ENCODE measurements at places on chromosomes 2 and 18.

DNA sequence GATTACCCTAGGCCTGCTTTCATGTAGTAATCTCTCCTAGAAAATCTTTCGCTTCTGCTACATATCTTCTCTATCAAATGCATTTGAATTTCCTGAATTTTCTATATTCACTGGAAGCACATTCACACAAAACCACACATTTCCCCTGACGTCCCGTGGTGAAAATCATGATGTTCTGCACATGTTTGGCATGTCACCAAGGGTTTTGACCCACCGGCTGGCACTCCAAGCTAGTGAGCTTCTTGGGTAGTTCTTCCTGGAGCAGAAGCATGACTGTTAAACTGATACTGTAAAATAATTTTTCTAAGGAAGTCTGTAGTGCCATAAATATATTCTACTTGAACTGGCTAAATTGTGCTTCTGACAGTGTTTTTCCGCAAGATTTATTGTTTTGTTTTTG is 510.1 kb upstream of the SLC8A1 start:
- DNase-seq: no peak

DNA sequence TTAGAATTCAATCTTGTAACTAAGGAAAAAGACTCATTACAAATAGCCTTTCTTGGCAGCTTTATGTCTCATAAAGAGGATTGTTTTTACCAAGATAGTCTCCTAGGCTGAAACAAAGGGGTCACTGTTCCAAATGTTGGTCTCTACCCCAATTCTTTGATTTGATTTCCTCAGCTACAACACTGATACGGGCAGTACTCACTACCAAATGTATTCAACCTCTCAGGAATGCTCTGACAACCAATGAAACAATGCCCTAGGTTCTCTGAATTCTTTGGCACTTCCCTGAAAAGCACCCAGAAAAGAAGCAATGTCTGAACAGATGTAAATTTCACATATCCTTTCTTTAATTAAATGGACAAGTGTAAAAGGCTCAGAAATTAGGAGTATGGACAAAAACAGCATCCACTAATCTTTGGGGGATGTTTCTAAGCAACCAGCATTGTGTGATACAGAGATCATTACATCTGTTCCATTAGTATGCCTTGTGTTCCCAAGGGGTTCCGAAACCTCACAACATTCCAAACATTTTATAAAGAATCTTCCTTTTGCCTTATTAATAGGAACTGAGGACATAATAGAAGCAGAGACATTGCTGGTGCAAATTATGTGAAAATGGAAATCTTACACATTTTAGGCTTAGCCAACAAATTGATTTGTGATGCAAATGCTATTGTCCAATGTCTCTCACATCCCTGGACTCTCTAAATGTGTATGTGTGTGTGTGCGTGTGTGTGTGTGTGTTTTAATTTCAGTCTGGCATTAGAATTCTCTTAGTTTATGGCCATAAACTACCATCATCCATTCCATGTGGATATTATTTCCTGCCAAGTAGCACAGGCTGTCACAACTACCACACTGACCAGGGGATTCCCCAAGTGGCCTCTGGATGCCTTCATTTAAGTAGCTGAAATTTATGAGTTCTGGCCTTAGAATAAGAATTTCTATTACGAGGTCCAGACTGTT is 276.0 kb downstream of the MTX2 start:
- DNase-seq: no peak

- no peak for DNase-seq
These were observed 52.9 kb upstream of the NCOA1 start for GRCh38 chr2:24438106-24438505.

GRCh38 chr2:63827749-63828148 is 13.9 kb upstream of the UGP2 start:
- no peak for DNase-seq

DNA sequence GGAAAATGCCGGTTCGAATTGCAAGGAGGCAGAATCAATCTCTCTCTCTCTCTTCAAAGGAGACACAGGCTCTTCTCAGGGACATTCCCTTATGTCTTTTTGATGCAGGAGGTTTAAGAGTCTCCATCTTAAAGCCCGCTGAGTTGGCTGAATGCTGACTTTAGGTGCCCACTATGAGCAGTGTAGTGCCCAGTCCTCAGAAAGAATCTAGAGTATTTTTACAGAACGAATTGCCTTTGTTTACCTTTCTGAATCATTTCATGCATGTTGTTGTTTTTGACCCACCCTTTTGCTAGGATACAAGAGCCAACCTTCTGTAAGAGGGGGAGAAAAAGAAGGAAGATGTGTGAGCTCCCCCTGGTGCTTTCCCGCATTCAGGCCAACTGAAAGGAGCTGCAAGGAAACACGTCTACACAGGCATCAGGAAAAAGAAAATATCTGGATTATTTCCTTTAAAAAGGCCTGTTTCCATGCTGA is 193.5 kb upstream of the TCF4 start:
- DNase-seq: peak; percentile 69

DNA sequence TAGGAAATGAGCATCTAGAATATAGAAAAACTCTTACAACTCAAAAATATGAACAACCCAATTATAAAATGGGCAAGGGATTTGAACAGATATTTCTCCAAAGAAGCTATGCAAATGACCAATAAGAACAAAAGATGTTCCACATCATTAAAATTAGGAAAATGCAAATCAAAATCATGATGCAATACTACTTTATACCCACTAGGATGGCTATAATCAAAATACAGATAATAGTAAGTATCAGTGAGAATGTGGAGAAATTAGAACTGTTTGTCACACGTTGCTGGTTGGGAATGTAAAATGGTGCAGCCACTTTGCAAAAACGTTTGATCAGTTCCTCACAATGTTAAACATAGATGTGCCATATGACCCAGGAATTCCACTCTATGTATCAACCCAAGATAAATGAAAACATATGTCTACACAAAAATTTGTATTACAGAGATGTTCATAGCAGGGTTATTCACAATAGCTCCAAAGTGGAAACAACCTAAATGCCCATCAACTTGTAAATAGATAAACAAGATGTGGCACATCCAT is 558.4 kb downstream of the SLC4A3 start:
- DNase-seq: no peak

- DNase-seq: no peak
These were observed 125.6 kb downstream of the NCOA1 start for GRCh38 chr2:24616616-24617015.

DNA sequence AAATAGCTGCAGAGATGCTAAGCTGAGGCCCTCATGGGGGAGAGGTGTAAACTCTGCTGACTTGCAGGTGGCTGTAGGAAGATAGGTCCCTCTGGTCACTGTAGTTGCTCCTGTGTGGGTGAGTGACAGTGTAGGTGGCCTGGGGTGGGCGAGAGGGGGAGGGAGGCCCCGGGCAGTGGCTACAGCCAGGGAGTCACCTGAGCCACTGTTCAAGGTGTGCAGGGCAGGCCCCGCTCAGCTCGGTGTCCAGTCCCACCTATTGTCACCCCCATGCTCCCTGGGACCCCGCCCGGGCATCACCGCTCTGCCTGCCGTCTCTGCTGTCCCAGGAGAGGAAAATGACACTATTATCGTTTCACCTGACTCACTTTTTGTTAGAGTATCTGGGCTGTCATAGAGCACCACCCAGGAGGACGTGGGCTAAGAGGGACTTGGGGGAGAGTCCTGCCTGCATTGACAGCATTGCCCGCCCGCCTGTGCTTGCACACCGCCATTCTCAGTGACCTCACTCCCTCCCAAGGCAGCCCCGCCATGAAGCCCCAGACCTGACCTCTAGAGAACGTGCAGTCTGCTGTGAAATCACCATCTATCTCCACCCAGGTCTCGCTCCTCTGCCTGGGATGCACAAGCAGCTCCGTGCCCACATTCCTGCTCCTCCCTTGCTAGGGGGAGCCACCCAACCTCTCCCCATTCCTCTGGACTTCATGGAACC is 29.2 kb downstream of the COPS9 start:
- no peak for DNase-seq

DNA sequence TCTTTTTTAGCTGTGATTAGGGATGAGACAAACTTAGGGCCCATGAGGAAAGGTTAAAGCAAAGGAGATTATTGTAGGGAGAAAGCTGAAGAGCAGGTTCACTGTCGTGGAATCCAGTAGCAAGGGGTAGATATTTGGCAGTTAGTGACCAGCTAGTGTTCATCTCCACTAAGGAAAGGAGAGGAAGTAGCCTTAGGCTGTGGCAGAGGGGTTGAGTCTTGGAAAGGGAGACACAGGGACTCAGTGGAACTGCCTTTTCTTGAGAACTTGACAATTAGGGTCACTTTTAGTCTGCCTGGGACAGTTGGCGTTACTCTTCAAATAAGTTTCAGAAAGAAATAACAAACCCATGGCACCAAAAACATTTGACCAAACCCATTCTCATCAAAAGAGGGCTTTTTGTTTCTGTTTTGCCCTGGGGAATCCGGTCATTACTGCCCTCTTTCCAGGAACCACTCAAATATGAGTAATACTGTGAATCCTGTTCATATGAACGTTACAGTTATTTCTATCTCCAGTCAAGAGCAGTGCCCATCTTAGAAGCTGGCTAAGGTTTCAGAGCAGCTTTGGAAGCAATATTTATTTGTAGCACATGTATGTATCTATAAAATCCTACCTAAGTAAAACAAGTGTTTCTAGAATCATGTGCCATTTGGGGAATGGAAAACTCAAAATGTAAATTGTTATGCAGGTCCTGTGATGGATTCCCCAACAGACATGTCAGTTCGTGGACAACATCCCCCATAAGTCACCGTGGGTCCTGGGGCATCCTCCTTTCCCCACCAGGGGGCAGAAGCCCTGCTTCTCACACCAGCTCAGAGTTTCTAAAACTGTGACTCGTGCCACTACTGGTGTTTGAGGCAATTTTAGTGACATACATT is 77.3 kb upstream of the PHLPP1 start:
- DNase-seq: no peak

- peak; percentile 18 for DNase-seq
These were observed 64.1 kb upstream of the ADAM23 start for GRCh38 chr2:206379266-206379665.

DNA sequence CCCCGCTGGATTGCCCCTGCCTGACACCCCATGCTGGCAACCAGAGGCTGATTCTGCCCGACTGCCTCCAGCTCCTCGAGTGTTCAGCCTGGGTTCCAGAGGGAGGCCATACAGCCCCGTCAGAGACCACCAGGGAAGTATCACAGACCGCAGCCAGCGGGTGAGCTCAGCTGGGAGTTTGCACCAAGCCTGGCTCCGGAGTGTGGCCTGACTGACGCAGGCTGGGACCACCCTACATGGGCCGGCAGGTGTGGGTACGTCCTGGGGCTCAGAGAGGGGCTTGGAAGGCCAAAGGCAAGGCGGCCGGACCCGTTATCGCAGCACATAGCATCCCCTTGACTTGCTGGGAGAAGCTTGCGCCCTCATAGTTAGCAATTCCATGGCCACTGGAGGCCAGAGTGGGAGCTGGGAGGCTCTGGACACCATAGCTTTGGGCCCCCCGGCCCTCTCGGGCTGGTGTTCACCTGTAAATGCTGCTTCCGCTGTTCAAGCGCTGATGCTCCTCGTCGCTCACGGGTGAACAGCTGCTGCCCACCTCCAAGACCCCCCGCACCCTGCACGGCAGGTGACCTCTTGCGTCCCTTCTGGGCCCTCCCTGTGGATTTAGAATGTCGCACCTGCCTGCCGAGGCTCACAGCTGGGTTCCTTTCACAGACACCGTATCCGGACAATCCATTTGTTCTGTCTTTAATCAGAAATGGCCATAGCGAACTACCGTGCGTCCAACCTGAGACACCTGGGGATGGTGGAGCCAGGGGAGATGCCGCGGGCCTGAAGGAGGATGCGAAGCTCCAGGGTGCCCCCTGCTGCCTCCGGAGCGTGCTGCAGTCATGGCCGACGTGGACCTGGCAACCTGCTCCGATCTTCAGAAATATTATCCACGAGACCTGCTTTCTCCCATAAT is 31.2 kb upstream of the SLC66A3 start:
- peak; percentile 91 for DNase-seq

- peak; percentile 59 for DNase-seq
These were observed at the start of gene SETBP1 for GRCh38 chr18:44680273-44681075. SETBP1 (plus strand) TSS chr18:44680888; CDS start chr18:44701347, 20,459 bp downstream.

- no peak for DNase-seq
These were observed 11.2 kb upstream of the NABP1 start for GRCh38 chr2:191666732-191667131.

GRCh38 chr2:46887028-46887885 is 28.3 kb downstream of the MCFD2 start:
- DNase-seq: no peak

GRCh38 chr18:13895505-13896033 is 19.8 kb downstream of the MC2R start:
- DNase-seq: no peak

GRCh38 chr2:230053753-230054478 is 14.8 kb downstream of the SLC16A14 start:
- no peak for DNase-seq

DNA sequence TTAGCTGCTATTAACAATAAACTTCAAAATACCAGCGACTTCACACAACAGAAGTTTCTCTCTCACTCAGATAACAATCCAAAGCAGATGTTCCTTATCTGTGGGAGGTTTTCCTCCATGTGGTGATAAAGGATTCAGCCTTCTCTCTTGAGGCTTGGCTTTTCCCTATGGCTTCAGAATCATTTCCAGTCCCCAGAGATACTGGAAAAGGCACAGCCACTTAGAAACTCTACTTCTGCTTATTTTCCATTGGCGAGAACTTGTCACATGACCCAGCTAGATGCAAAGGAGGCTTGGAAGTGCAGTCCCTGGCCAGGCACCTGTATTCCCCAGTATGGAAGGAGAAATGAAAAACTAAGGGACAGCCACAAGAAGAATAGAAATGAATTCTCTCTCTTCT is 344.8 kb downstream of the MTX2 start:
- no peak for DNase-seq

DNA sequence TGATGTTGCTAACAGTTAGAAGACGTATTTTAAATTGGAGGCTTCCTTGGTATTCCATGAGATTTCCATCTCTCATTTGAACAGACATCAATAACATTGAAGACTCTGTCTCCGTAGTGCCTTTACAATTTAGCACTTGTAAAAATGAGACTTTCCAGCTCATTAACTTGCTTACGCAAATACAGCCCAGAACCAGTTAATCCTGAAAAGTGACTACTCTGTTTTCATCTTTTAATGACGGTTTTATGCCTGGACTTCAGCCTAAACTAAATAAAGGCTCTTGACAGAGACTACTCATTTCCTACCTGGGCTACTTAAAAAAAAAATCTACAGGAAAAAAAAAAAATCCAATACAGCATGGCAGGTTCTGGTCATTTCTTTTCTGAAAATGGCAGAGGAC is 148.6 kb downstream of the LRATD1 start:
- DNase-seq: no peak

GRCh38 chr2:191329841-191330240 is 84.6 kb downstream of the MYO1B start:
- DNase-seq: no peak

- DNase-seq: no peak
These were observed 978.3 kb downstream of the BCL11A start for GRCh38 chr2:59575191-59575590.

- DNase-seq: no peak
These were observed 39.2 kb downstream of the DPYSL5 start for GRCh38 chr2:26887151-26887550.

DNA sequence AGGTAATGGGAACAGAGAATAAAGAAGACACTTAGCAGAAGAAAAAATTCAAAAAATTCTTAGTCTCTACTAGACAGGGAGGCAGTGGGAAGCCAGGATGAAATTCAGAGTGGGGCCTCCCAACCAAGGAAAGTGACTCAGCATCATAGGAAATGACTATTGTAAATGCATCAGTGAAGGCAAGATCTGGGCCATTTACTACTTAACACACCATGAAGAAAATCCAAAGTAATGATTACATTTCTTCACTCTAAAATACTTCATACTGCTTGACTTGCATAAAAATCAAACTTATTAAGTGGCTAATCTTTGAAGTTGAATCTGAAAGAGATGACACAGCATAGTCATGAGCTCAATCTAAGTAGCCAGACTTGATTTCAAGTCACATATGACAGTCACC is 405.8 kb upstream of the SLC39A10 start:
- no peak for DNase-seq

Measured in NCI-H1694 (cell line).